ENCODE measurements at places on chromosomes 4 and X. TPM values are rescaled to one million over a fixed set of nuclear protein-coding genes. Genes with fewer than 3 reads are reported as not detected.

- ATAC-seq, result no peak
Measured at GRCh38 chr4:141348125-141348524, 127.4 kb downstream of the ZNF330 start.

DNA sequence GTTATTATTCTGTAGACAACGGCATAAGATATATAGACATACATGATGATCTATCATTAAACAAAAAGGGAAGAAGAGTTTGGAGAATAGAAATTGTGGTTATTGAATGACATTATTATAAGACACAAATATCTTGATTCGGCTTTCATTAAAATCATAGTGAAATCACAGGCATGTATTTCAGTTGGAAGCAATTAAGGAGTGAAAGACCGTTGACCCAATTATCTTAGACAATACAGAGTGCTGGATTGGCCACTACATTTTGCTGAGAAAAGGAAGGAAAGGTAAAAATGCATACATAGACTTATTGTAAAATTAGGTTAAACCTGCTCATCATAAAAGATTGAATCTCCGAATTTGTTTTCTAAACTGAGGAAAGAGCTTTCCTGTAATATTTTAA lies 209.8 kb downstream of the KCNIP4 start:
- no peak for ATAC-seq

DNA sequence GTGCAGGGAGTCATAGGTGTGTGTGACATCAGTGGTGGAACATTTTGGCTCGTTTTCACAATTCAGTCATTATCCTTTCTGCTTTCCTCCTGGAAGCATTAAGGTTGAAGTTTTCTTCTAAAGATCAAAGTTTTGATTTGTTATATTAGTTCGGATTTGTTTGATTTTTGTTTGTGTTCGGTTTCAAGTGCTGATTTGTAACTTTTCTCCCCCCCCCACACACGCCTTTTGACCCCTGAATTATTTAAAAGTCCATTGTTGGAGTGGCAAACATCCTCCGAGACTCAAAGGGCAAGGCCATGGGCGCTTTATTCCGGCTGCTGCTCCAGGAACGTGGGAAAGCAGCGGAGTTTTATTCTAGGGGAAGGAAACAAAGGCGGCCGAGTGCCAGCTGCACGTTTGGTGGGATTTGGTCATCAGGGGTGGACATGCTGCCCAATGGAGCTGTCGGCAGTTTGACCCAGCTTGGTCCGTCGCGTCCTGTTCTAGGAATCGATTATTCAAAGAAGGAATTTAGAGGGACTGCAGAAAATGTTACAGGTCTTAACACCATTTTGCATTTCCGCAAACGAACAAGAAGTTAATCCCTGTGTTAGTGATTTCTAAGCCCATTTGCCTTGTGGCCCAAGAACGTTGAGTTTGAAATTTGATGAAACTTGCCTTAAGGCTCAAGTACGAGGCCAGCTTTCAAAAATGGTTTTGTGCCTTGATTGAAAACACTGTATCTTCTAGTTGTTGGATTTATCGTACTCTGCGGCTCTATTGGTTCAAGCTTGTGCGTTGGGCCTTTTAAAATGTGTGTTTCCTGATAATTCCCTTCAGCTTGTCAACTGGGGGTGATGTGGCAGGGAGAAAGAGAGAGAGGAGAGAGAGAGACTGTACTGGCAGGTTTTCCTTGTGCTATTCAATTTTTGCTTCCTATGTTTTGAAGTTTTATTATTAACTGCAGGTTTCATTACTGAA lies 565 bp upstream of the ZNF41 start:
- ATAC-seq, result no peak

The TREX2 gene
- total RNA-seq, result 0.42 TPM

The TBC1D8B gene
- 4.1 TPM for total RNA-seq
